Vagina (tissue), 2 donors: ENCODE measurements at places on chromosomes 3 and 15. TPM values are rescaled to one million over a fixed set of nuclear protein-coding genes. Genes with fewer than 3 reads are reported as not detected.

DNA sequence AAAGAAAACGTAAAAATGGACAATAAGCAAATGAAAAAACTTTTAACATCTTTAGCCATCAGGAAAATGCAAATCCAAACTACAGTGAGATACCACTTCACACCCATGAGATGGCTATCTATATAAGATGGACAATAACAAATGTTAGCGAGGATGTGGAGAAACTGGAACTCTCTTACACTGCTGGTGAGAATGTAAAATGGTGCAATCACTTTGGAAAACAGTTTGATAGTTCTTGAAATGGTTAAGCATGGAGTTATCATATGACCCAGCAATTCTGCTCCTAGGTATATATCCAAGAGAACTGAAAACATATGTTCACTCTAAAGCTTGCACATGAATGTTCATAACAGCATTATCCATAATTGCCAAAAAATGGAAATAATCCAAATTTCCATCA is 21.3 kb upstream of the TEX9 start:
- DNase-seq = no peak

DNA sequence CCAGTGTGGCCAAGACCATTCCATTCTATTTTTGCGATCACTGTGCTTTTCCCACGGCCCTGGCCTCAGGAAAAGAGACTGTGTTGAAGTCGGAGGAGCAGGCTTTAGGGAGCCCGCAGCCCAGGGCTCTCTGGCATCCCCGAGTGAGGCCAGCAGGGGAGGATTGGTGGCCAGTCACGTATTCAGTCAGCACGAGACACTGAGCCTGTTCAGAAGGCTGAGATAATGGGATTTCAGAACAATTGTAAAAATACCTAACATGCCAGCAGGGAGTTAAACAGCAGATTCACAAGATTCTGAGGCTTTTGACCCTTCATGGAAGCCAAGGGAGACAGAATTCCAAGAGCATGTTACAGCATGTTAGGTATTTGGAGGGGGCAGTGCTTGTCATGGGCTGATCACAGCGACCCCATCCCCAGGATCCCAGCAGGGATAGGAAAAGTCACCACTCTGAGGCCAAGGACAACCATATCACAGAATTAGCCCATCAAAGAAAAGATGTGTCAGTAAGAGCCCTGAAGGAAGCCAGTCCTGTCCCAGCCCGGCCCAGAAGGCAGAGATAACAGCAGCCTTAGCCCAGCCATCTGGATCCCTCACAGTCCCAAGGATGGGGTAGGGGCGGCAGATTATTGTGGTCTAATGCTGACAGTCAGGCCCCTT is 40.6 kb downstream of the AMOTL2 start:
- no peak for DNase-seq

- DNase-seq = no peak
These were observed 28.3 kb downstream of the RSL24D1 start for GRCh38 chr15:55168350-55168974.

DNA sequence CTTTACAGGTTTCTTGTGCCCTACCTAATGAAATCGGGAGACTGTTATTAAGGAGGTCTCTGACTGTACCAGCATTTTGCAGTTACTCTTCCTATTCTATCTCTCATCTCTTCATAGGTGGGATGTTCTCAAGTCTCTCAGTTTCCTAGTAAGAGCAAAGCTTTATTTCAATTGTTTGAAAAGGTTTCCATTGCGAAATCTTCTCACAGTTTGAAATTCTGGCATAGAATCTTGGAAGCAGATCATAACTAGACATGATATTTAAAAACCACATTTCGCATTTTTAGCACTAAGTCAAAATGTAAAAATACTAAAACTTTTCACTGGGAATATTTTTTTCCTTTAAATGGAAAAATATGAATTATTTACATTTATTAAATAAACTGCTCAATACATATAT is 1311.4 kb downstream of the ROBO2 start:
- DNase-seq = no peak

DNA sequence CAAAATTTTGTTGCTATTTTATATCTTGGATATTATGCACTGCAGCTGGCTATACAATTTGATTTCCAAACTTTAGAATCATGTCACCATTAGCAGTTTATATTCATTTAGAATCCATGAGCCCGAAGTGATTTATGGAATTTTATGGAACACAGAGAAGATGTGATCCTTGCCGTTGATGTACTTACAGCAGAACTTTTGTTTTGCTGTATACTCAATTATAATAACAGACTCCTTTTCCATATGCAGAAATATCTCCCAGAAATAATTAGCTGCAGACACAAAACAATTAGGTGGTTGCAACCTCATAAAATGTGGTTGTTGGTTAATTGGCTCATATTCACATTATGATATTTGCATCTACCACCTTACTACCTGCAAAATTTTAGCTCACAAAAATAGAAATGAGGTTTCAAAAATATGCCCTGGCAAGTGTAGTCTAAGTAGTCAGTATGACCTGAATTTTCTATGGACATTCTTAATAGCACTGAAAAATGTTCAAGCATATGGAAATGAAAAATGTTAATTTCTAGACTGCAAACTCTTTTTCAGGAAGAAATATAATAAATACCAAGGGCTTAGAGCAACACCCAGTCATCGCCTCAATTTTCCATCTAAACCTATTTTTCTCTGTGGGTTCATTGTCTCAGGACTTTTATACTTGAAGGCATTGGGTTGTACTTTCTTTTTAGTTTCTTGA is 997.6 kb downstream of the MCTP2 start:
- no peak for DNase-seq

TMEM108 gene
- 3.2 TPM for total RNA-seq

GRCh38 chr15:34056911-34057310 is 17.9 kb upstream of the AVEN start:
- DNase-seq = no peak

GRCh38 chr15:58678683-58679082 is 70.8 kb downstream of the ADAM10 start:
- no peak for DNase-seq

GRCh38 chr3:161388855-161389254 is 17.5 kb upstream of the SPTSSB start:
- no peak for DNase-seq

DNA sequence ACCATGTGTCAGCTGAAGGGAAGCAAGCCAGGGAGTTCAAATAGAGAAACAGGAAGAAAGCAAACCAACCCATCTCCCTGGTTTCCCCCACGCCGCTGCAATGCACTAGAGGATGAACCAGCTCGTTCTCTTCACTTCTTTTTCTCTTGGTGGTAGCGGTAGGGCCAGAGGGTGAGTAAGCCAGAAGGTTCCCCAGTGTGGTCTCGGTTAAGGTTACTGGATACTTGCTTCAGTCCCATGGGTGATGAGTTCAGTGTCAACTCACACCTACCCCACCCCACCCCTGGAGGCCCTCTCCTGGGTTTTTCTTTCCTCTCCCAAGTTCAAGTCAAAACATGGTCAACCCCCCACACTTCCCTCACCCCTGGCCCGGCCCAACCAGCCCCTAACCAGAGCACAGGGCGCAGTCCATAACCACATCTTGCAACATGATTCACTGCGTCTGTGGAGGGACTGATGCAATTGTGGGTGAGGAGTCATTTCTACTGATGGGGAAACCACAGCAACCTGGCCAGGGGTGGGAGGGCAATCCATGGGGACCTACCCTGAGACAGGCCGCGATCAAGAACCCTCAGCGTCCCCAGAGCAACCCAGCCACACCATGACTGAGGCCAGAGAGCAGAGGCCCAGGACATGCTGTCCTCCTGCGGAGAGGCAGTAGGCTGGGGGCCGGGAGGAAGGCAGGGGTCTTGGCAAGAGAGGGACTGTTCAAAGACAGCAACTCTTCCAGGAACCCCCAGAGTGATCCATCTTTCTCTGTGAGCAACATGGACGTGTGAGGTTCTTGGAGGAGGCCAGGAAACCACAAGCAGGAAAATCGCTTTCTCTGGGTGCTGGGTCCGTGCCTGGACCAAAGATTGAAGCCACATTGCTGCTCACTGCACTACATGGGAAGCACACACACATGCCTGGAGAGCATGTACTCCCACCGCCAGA is 276.6 kb downstream of the UACA start:
- DNase-seq = no peak
